ENCODE measurements at places on chromosomes 2 and 18.

GRCh38 chr2:213678437-213679218, 394.4 kb downstream of the SPAG16 start:
- no peak for DNase-seq

GRCh38 chr2:38671303-38671702, 5.4 kb downstream of the GALM start:
- no peak for DNase-seq

DNA sequence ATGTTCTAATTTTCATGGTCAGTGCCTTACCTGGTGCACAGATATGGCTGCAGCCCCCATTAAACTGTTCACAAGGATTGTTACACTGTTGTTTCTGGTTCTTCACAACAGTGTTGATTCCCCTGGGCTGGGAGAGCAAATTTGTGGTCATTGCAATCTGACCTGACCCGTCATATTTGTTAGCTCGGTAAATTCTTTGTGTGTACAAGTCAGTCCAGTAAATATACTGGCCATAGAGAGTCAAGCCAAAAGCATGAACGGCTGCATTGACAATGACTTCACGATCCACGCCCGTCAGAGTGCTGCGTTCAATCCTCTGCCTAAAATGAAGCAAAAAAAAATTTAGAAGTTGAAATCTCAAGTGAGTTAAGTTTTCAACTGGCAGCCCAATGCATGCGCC, 134.6 kb downstream of the DHRS9 start:
- DNase-seq, result no peak

GRCh38 chr2:190979906-190980629, 33.9 kb downstream of the STAT1 start:
- DNase-seq, result peak; percentile 70

- DNase-seq, result peak; percentile 3
Measured at GRCh38 chr18:43422518-43422917, 145.2 kb upstream of the SYT4 start.

GRCh38 chr2:80022018-80022417, 282.5 kb downstream of the LRRTM1 start:
- DNase-seq, result no peak

DNA sequence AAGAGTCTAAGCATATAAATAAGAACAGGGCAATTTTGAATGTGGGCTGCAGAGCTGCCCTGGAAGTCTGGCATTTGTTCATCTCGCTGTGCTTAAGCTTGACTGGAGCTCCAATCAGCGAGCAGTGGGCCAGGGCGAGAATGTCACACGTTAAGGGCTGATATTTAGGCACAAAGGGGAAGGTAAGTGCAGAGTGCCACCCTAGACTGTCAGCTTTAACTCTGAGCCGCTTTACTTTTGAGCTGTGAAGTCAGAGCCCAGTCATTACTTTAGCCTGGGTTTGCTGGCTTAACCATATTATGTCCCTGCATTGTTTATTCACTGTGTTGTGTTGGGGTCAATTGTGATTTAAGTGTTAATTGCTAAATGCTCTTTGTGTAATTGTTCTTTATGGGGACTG, 236.1 kb upstream of the SIX3 start:
- no peak for DNase-seq

- DNase-seq, result no peak
Measured at GRCh38 chr2:177348733-177349693, 43.6 kb upstream of the AGPS start.

GRCh38 chr2:47265751-47266231, 110.7 kb upstream of the STPG4 start:
- DNase-seq, result peak; percentile 33

DNA sequence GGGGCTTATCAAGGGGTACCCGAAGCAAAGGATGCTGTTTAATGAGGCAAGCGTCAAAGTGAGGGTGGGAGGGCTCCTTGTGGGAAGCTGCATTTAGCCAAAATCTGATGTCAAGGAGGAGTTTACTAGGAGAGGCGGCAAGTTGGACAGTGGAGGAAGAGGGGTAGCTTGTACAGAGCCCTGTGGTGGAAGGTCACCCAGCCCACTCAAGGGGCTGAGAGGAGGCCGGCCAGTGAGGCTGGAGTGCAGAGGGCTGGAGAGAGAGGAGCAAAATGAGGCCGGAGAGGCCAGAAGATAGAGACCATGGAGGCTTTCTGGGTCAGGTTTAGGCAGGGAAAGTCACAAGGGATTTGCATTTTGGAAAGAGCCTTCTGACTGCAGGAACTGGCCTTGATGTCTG, 49.5 kb downstream of the ASB1 start:
- DNase-seq, result no peak

DNA sequence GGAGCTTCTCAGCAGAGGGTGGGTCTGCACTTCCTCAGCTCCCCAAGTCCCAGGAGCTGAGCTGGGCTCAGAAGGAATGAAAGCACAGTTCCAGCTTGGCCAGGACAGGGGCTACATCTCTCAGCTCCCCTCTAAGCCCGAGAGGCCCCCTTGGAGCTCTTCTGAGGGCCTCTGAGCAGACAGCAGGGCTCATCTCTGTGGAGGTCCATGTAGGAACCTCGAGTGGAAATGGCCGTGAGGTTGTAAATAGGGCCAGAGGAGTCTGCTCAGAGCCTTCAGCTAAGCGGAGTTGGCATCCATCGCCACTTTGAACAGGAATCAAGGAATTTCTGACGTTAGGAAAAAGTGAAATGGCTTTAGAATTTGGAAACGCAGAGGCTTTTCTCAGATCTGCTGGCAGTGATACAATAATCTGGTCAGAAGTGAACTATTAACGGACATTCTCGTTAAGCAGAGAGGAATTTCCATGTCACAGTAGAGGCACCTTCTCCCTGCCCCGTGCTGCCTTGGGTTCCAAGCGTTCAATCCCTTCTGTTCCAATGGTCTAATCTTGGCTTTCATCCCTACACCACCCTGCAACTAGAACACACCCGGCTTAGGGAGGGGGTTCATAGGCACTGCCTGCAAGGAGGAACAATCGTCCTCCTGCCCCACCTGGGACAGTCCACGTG, 213.9 kb downstream of the NDUFA10 start:
- DNase-seq, result no peak

DNA sequence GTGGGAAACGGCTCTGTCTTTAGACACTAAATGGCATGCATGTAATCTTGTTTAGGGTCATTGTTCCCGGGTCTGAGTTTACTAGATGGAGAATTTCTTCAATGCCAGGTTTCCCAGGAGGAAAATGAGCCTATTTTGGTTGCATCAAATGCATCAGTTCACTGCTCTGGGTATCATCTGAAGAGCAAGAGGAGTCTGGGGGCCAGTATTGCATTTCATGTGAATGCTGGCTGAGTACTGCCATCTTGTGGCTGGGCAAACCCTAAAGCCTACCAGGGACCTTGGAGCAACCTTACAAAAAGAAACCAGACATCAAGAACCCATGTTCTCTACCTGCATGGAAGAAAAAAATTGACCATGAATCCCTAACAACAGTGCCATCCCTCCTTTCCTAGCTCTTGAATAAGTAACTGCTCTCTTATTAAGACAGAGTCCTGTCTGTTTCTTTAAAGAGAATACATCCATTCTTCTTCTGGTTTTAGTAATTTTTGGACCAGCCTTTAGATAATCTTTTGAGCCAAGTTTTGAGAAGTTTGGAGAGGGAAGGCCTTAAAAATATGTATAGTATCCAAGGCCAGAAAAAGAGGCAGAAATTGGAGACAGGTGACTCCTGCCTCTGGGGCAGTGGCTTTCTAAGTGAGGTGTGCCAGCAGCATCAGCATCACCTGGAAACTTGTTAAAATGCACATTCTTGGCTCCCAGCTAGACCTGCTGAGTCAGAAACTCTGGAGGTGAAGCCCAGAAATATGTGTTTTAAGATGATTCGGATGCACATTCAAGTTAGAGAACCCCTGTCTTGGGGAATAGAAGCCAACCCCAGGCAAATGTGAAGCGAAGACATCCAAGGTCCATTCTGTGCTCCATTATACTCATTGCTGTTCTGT, 261.0 kb upstream of the CXCR4 start:
- peak; percentile 19 for DNase-seq

DNA sequence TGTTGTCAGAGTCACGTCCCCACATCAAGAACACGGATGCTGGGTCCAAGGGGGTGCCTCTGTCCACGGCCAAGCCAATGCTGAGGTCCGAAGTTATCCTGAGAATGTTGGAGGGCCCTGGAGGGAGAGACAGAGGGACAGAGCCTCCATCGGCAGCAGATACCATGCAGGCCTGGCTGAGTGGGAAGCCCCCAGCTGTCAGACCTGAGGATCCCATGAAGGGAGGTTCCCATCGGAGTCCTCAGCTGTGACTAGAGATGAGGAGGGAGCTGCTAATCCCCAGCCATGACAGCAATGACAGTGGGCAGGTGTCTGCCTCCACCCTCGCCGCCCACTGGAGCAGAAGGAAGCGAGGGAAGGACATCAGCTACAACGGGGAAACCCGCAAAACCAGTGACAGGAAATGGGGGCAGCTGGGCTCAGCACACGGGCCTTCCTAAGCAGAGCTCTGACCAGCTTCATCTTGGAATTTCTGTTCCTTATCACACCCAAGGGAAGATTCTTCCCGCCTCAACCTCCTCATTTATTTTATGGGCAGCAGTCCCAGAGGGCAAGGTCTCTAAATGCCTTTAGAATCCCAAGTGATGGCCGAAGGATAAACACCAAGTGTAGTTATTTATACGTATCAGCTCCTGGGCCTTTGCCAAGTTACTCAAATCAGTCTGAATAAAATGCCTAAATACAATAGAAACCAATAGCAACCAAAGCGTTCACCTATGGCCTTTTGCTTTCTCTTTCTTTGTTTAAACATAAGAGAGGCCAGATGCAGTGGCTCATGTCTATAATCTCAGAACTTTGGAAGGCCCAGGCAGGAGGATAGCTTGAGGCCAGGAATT, 32.2 kb downstream of the FAM178B start:
- DNase-seq, result no peak

GRCh38 chr18:34993289-34993688, 47.9 kb upstream of the MAPRE2 start:
- no peak for DNase-seq

DNA sequence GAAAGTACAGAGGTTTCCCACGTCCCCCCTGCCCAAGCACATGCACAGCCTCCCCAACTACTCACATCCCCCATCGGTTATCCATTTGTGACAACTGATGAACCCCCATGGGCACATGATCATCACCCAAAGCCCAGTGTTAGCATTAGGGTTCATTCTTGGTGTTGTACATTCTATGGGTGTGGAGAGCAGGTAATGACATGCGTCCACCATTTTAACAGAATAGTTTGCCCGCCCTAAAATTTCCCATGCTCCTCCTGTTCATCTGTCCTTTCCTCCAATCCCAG, 74.3 kb downstream of the LONRF2 start:
- DNase-seq, result no peak

DNA sequence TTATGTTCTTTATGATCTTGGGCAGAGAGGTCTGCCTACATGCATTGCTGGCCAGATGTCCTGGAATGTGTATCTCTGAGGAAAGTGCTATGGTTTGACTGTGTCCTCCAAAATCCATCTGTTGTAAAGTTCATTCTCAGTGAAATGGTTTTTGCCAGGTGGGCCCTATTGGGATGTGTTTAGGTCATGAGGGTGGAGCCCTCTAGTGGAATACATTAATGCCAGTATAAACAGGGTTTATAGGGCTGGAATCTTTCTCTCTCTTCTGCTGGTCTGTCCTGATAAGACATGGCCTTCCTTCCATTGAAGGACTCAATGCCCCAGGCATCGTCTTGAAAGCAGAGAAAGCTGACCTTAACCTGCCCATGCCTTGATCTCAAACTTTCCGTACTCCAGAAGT, 258.5 kb downstream of the RPIA start:
- DNase-seq, result no peak

DNA sequence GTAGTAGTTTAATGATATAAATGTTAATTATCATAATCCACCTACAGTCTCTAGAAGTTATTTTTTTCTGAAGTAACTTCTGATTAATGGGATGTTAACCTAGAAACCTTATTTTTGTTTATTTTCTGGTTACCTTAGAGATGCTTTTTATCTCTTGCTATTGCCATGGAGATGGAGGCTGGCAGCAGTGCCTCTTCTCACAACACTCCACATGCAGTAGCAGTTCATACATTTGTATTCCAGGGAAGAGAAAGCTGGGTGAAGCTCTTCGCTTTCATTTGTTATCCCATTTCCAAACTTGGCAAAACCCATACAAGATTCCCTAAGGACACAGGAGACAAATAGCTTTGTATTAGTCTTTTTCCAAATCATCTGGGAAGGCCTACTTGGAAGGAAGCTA, 1794.1 kb upstream of the LRRTM1 start:
- no peak for DNase-seq

GRCh38 chr2:72080286-72081145, 67.1 kb downstream of the CYP26B1 start:
- DNase-seq, result no peak

GRCh38 chr2:36507408-36507812, 90.6 kb downstream of the FEZ2 start:
- DNase-seq, result no peak

- no peak for DNase-seq
Measured at GRCh38 chr2:63721082-63721424, 120.6 kb upstream of the UGP2 start.

- DNase-seq, result no peak
Measured at GRCh38 chr2:54061272-54061671, 54.1 kb upstream of the ACYP2 start.

- DNase-seq, result peak; percentile 9
Measured at GRCh38 chr2:193331676-193332075, 1136.9 kb upstream of the TMEFF2 start.

All from astrocyte (in vitro differentiated cells and primary cell).